Fibroblast of lung (primary cell): ENCODE measurements at places on chromosomes 16 and 17.

DNA sequence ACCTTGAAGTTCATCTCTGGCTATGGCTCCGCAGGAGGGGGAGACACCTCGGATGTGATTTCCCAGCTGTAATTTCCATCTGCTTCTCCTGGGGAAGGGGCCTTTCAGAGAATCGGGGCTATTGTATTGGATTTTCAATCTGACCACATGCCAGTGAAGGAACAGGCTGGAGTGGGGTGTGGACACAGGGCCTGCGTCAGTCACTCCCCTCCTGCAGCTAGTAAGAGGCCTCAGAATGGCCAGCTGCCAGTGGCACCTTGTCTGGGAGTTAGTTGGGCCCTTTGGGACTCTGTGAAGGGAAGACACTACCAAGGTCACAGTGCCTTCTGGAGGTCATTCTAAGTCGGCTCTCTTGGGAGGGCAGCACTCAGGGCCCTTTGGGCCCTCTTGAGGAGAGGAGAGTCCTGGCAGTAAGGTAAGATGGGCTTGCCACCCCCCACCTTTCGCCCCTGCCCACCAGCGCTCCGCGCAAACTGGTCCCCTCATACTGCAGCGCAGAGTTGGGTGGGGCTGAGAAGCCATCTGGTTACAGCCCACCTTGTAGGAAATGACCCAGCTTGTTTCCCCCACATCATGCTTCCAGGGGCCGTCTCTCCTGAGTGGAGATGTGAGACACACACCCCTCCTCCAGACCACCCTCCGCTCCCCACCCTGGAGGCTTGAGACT lies 5.4 kb downstream of the NXPH3 start:
- DNase-seq, result no peak

- no peak for DNase-seq
These were observed 11.9 kb downstream of the GSE1 start for GRCh38 chr16:85625053-85625452.

DNA sequence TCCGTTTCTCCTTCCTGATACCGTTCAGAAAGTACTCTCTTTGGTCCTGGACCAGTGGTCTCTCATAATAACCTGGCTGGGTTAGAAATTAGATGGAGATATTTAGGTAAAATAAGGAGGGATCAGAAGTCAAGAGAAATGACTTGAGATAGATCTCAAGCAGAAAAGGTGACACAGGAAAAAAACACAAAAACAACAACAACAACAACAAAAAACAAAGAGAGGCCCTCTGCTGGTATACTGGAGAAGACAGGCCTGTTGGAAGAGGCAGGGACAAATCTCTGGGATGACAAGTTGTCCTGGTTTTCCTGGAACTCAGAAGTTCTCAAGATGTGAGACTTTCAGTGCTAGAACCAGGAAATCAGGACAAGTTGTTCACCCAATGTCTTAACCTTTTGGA lies 430.5 kb downstream of the SHISA9 start:
- DNase-seq, result no peak

GRCh38 chr16:57636184-57636583 lies 7.8 kb downstream of the ADGRG1 start:
- DNase-seq, result no peak

GRCh38 chr16:17173281-17173680 lies 297.5 kb downstream of the XYLT1 start:
- DNase-seq, result peak; percentile 56

- peak; percentile 52 for DNase-seq
These were observed 66.0 kb upstream of the HAS3 start for GRCh38 chr16:69039333-69039941.

DNA sequence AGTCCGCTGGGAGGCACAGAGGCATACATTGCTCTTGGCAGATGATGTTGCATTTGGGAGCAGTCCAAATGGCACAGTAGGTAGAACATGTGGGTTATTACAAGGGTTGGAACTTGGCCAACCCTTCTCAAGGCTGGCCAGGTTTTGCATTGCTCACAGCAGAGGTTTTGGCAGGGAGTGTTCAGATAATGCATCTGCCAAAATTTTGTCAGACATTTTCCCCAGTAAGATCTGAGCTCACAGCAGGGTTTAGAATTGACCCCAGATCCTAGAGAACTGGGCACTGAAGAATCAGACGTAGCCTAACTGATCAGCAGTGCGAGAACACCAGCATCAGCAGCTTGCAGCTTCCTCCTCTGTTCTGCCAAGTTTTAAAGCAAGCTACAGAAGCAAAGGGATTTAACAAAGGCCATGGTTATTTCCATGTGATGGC lies 468.8 kb upstream of the KIF2B start:
- peak; percentile 2 for DNase-seq

GRCh38 chr17:75153780-75154194 lies 525 bp downstream of the JPT1 start:
- no peak for DNase-seq

GRCh38 chr16:56109205-56109604 lies 82.1 kb upstream of the GNAO1 start:
- DNase-seq, result no peak

DNA sequence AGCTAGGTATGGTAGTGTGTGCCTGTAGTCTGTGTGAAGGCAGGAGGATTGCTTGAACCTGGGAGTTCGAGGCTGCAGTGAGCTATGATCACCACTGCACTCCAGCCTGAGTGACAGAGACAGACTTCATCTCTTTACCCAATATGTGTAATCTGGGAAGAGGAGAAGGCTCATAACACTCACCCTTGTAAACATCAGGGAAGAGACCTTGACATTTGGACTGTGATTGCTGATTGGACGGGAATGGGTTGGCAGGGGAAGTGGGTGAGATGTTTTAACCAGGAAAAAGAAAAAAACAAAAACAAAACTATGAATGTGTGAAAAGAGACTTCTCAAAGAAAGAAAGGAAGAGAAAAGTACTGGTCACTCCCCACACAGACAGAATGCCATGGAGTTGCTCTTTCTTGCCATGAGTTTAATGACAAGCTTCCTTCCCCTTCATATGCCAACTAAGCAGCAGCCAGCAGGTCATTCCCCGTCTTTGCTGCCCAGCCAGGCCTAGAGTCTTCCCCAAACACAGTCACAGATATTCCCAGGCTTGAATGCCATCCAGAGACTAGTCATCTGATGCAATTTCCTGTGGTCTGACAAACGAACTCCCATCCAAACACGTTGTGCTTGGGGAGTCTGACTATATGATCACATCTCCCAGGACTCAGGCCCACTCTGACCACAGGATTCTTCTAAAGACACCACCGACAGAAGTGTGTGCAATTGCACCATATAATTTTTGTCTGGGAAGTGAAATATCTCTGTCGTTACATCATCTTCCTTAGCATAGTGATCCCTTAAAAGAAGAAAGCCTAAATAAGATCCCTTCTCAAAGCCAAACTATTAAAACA lies 3.6 kb upstream of the XAF1 start:
- peak; percentile 100 for DNase-seq

DNA sequence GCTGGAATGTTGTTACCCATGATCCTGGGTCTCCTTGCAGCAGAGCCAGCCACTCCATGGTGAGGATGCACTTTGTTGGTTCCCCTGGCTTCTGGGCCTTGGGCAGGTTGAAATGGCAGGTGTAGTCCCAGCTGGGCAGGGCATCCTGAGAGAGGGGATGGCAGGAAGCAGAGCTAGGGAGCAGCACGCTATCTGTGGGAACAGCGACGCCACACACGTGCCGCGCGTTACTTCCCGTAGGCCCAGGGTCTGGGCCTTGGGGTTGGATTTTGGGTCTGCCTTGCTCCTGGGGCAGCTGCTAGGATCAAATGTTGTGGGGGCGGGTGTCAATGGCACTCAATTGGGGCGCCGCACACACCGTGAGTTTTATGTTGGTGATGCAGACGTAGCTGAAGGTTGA lies 368.0 kb downstream of the CPPED1 start:
- DNase-seq, result no peak
